ENCODE measurements at places on chromosomes 16 and 17.

- DNase-seq = peak; percentile 52
Measured at GRCh38 chr16:69761983-69762813, at the start of gene WWP2. TSS of gene WWP2 (plus strand) at chr16:69762332. CDS start at chr16:69787011, 24,679 bp downstream.

DNA sequence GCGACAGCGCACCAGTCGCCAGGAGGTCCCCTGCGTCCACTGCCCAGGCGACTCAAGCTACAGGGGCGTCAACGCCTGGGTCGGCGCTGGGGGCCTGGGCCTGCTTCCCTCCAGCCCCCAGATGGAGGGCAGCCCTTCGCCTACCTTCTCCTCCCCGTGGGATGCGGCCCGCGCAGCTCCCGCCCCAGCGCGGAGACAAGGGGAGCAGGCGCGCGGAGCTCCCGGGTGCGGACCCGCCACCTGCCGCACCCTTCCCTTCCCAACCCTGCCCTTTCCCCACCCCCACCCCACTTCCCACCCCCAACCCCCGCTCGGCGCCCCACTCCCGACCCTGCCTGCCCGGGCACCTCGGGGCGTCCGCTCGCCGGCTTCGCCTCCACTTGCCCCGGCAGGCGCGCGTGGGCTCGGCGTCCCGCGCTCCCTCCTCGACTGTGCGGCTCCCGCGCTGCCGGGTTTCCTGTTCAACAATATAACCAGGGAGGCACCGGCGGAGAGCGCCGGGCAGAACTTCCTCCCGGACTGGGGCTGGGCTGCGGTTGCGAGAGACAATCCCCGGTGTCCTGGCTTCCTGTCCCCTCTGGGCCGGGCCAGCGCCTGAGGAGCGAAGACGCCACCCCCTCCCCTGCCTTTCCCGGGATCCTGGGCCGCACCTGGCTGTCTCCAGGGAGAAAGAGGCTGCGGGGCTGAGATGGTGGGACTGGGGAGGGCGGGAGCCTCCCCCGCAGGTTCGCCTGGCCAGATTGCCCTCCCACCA lies at the start of gene ARHGAP27:
Gene ARHGAP27 (minus strand): TSS at position 466 of the 754 bp plus-strand sequence. CDS start 2,591 bp downstream, outside the sequence.
- no peak for DNase-seq

DNA sequence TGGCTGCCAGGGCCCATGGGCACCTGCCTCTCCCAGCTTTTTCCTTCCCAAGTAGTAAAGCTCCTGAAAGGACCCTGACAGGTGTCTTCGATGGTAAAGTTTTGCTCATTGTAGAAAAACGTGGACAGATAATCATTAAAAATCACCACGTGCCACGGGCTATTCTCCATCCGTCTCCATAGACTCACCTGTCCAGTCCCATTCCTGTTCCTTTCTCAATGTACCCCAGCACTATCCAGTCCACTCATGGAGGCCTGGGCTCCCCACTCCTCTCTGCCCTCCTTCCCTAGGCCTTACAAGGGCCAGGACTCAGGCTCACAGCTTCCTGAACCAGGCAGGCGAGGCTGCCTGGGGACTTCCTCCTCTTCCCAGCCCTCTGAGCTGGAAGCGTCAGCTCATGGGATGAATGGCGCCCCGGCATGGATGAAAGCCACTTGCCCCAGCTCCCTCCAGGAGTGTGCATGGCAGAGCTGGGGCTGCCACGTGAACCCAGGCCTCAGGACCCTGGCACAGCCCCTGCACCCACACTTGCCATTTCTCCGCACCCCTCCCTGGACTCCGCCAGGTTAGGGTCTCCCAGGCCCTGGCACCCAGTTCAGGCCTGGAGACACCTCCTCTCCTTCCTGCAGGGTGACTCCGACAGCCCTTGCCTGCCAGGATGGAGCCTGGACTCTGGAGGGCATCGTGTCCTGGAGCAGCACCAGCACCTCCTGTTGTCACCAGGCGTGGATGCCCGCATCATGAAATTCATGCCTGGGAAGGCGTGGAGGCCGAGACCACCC lies 8.8 kb downstream of the CTRB1 start:
- no peak for DNase-seq

GRCh38 chr17:21058098-21058893 lies 15.5 kb upstream of the USP22 start:
- no peak for DNase-seq

DNA sequence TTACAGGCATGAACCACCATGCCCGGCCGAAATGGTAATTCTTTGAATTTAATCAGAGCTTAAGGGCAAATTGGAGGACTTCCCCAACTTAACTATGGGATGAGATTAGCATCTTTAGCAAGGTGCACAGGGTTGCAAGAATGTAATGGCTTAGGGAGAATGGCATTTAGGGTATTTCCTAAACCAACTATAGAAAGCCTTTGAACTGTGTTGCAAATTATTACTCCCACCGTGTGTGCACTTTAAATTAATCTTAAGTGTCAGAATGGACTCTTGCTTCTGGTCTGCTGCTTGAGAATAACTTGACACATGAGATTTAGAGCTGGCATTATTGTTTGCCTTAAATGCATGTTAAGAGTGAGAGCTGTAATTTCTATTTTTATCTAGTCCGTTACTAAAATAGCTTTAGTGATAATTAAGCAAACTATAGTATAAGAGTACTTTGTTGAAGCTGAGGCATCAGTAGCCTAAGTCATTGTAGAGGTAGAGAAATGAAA lies 59.8 kb downstream of the TUBD1 start:
- DNase-seq = no peak

GRCh38 chr16:31664683-31665482 lies 137.2 kb downstream of the AHSP start:
- no peak for DNase-seq

GRCh38 chr16:74199066-74199841 lies 97.4 kb upstream of the PSMD7 start:
- DNase-seq = no peak

DNA sequence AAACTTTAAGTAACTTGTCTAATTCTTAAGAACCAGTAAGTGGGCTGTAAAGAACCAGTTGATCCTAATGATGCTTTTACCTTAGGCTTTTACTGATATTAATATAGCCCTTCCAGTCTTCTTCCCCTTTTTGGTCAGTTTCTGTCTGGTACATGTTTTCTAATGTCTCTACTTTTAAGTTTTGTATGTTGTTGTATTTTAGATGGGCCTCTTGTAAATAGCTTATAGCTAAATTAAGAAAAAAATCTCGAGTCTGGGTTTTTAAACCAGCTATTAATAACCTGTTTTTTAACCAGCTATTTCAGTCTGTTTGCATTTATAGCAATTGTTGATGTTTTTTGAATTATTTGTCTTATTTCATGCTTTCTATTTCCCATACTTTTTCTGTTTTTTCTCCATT lies 79.0 kb downstream of the PITPNC1 start:
- DNase-seq = no peak

- no peak for DNase-seq
Measured at GRCh38 chr16:50812876-50813466, 71.1 kb downstream of the CYLD start.

GRCh38 chr17:48510381-48510760 lies 20.4 kb downstream of the HOXB1 start:
- DNase-seq = no peak

GRCh38 chr16:7218936-7219335 lies 113.7 kb upstream of the RBFOX1 start:
- no peak for DNase-seq

- no peak for DNase-seq
Measured at GRCh38 chr17:8426094-8426720, 9.5 kb upstream of the NDEL1 start.

GRCh38 chr16:46850619-46851555 lies 19.9 kb upstream of the C16orf87 start:
- DNase-seq = no peak

DNA sequence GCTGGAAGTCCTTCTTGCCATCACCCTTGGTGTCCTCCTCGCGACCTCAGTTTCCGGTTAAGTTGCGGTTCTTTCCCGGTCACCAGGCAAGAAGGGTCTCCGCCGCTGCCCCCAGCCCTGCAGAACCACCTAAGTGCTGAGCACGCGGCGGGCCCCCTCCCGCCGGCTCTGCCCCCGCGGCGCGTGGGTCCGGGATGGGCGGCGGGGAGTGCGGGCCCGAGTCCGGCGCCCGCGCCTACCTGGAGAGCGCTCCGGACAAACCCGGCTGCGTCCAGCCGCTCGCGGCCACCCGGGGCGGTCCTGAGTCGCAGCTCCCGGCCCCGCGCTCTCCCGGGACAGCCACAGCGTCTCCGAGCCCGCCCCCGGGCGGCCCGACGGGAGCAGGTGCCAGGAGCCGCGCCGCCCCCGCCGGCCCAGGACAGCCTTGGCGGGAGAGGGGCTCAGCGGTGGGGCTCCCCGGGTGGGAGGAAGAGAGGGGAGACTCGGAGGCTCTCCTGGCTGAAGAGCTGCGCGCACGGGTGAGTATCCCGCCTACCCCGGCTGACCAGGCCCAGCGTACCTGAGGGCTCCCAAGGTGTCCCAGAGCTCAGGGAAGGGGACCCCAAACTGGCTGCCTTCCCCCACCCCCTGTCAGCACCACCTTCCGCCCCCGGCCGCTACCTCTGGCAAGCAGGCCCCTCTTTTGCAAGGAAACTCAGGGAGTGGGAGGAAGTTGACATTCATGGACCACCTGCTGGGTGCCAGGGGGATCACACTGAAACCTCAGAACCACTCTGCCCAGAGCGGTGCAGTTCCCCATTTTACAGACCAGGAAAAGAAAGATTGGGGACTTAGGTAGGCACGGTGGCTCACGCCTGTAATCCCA lies 22.2 kb upstream of the C17orf113 start:
- DNase-seq = no peak

DNA sequence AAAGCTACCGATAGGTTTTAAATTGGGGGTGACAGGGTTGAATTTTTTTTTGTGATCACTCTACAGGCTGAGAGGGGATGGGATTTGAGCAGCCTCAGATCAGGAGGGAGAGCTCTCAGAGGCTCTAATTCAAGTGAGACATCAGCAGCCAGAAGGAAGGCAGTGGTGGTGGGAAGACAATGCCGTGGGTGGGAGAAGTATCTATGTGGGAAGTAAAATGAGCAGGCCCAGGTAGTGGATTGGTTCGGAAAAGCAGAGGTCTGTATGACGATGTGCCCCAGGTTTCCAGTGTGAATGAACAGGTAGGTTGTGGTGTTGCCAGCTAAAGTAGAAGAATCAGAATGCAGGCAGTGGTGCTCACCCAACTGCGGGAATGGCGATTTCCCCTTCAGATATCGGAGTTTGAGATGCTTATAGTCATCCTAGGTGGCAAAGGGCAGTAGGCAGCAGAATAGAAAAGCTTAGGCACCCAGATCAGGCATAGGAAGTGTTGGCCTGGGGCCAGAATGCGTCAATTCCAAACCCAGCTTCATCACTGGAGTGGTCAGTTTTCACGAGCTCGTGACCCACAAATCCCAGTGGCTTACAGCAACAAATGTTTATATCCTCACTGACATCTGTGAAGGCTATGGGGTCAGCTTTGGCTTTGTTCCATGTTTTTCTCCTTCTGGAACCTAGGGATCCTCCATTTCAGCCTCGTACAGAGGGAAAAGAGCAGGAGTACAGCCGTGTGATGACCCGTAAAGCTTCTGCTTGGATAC lies 24.0 kb downstream of the MEOX1 start:
- DNase-seq = no peak

DNA sequence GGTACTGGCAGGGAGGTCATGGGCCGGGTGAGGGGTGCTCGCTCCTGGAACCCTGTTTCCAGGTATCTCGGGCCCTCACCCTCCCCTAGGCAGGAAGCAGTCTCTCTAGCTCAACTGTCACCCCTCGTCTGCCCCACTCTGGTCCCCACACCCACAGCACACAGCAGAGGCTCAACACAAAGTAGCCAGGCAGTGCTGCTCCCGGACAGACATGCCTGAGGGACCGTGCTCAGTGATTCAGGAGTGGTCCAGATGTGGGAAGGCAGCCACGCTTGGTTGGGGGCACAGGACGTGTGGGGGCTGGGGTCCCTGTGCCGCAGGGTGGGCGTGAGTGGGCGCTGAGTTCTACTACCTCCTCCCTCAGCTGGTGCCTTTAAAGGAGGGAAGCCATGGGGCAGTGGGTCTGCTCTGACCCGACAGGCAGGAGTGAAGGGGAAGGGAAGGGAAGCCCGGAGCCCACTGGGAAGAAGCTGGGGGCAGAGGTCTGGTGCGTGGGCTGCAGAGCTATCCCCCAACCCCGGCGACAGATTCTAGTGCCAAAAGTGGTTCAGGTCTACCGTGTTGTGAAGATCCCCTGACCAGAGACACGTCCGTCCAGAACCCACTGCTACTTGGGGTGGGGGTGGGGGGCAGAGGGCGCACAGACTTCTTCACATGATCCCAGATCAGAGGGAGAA lies 11.8 kb downstream of the SLC16A3 start:
- no peak for DNase-seq

DNA sequence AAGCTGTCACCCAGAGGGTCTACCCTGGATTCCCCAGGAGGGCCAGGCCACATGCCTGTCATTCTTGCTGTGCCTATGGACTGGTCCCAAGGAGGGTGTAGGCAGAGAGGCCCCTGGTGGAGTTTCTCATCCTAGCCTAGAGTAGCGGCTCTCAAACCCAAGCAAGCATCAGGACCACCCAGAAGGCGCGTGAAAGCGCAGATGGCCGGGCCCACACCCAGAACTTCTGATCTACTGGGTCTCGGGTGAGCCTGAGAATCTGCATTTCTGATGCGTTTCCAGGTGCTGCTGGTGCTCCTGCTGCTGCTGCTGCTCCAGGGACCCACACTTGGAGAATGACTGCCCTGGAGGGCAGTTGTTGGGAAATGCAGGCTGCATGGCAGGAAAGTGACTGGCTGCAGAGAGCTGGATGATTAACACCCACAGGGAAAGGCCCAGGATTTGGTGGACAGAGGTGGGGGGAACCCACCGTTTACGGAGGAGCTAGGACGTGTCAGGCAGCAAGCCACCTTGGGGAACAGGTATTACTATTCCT lies 9.5 kb upstream of the OSGIN1 start:
- no peak for DNase-seq

- peak; percentile 39 for DNase-seq
Measured at GRCh38 chr17:36591434-36592315, at the start of gene DHRS11. TSS of gene DHRS11 (plus strand) at chr17:36591879. CDS start at chr17:36592010, 131 bp downstream.
